ENCODE measurements at places on chromosomes 13 and 19.
A peak's percentile ranks its signal among the peaks of the same experiment; 100 is the strongest.

DNA sequence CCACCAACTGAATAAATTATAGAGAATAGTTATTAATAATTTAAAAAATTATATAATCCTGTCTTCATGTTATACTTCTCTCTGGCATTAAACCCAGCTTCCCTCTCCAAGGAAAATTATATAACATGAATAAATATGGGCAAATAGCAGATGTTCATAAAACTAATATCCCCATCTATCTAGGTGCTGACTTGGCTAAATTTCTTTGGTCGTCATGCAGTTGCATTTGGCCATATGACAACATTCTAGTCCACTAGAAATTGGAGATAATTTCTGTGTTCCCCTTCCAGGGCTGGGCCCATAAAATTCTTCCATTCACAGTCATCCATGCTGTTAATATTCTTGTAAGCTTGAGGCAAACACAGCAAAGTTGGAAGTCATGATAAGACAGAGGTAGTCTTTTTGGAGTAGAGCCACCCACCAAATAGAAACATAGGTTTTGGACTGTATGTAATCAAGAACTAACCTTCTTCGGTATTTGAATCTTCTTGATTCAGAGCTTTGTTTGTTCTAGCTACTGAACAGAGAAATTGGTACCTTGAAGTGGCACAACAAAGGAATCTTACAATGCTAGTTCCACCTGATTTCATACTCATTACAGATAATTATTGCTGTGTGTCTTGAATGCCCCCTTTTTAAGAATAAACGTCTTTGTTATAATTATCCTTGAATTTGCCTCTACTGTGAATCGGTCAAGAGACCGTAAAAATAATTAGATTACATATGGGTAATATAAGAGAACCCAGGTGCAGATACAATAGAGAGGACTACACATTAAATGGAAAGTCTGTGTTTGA, 678.5 kb upstream of the PCDH20 start:
- no peak for DNase-seq

- DNase-seq, result no peak
These were observed 170.0 kb upstream of the TSHZ3 start for GRCh38 chr19:31519256-31519655.

GRCh38 chr19:7970716-7971448, 27.4 kb upstream of the TIMM44 start:
- DNase-seq, result peak; percentile 23

DNA sequence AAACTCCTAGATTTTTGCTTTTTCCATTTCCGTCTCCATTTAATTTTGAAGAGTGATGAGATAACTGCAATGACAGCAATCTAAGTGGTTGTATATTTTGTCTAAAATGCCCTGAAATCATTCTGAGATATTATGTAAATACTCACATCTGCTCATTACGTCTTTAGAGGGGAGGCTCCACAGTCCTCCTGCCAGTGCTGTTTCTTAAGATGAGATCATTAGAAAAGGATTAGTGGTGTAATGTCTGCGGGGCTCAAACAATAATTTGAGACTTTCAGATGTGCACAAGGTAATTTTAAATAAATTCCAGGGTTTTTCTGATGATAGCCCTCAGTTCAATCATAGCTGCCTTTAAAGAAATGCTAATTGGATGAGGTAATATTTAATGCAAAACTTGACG, 437.9 kb downstream of the FOXO1 start:
- no peak for DNase-seq

- no peak for DNase-seq
These were observed 106.6 kb downstream of the RGCC start for GRCh38 chr13:41563984-41564365.

GRCh38 chr13:27927444-27928352, 7.9 kb downstream of the PDX1 start:
- no peak for DNase-seq

DNA sequence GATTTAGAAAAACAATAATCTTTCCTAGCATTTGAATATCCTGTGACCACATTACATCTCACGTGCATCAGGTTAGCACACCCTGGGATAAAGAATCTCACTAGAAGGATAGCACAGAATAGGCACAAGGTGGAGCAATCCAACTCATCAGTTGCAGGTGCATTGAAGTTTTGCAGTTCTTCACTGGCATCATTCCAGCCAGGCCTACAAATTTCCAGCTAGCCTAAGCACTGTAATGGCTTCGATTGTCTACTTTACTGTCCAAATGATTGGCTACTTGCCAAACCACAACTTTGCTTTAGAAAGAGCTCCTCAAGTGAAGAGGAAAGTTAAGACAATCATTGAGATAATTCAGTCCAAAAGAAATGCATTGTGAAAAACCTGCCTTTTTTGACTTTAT, 89.5 kb downstream of the SPRY2 start:
- peak; percentile 23 for DNase-seq

- no peak for DNase-seq
These were observed 178.6 kb downstream of the RBM26 start for GRCh38 chr13:79227418-79227817.

- DNase-seq, result no peak
These were observed 1.7 kb downstream of the DMPK start for GRCh38 chr19:45780448-45781213.

GRCh38 chr19:55647732-55648584, at the start of gene CCDC106:
TSS of gene CCDC106 (plus strand) at chr19:55648212. CDS start at chr19:55649047, 835 bp downstream.
- DNase-seq, result peak; percentile 76

- no peak for DNase-seq
These were observed 37.0 kb downstream of the CERS4 start for GRCh38 chr19:8245869-8246835.

DNA sequence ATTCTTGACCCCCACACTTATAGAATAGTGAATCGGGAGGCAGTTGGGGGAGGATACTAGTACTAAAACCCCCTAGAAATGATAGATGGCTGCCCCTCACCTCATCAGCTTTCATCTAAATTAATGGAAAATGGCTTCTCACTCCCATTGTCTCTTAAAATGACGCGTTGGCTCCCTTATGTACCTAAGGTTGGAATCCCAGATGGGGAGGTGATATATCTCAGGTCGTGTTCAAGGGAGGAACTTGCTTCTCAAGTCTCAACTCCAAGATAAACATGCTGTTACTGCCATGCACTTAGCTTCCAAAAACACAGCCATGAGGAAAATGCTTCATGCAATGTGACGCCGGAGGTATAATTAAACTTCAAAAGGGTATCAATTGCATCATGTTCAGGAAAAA, 18.8 kb upstream of the UBE2L5 start:
- no peak for DNase-seq

- DNase-seq, result peak; percentile 84
These were observed 314.2 kb downstream of the DLEU7 start for GRCh38 chr13:50529154-50529882.

- peak; percentile 25 for DNase-seq
These were observed 1.0 kb upstream of the BCAM start for GRCh38 chr19:44807652-44808462.

DNA sequence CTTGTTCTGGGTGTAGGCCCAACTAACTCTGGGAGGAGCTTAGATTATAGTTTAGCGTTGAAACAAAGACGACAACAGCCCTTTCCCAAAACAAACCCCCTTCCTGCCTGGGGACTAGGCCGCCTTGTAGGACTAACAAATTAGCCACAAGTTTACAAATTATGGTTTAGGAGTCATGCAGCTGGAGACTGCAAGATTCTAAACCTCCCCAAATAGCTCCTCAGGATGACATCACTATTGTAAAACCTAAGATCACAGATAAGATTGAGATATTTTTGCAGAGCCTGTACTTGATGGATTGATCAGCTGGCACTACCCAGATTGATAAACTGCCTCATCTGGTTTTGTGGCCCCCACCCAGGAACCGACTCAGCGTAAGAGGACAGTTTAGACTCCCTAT, 2.3 kb upstream of the SLC25A15 start:
- peak; percentile 34 for DNase-seq

DNA sequence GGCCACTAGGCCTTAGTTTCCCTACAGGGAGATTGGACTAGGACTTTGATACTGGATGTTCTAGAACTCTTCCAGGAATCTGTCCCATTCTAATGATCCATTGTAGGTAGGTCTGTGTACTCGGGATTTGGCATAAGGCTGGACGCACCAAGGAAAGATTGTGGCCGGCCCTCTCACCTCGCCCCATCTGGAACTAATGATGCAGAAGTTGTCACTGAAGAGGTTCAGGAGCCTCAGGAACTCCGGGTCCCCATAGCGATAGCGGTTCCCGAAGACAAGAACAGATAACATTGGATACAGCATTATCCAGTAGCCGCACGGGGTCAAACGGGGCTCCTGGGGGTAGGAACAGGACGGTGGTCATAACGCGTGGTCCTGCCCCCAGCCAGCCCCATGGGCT, 11.2 kb downstream of the EGLN2 start:
- no peak for DNase-seq

DNA sequence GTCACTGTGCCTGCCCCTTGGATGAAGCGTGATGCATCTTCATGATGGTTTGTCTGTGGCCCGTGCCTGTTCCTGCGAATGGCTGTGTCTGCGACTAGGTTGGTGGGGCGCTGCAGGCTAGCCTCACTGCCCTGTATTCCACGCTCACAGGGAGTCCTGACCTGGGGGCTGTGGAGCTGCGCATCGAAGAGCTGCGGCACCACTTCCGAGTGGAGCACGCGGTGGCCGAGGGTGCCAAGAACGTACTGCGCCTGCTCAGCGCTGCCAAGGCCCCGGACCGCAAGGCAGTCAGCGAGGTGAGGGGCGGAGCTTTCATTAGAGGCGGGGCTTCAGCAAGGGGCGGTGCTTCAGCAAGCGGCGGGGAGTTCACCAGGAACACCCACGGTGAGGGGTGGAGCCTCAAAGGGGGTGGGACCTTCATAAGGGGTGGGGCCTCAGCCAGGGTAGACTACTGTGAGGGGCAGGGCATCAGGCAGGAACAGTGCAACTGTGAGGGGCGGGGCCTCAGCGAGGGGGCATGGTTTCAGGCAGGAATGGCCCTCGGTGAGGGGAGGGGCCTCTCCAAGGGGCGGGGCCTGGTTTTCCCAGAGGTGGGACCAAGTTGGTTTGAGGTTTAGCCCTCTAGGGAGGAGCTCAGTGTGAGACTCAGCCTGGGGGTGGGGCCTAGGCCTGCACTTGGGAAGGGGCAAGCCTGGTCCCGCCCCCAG, 17.2 kb downstream of the PKN1 start:
- DNase-seq, result no peak

- peak; percentile 83 for DNase-seq
These were observed 12.7 kb upstream of the HNRNPL start for GRCh38 chr19:38862321-38863059.

- no peak for DNase-seq
These were observed 44.0 kb downstream of the FLT3 start for GRCh38 chr13:28056426-28056825.

GRCh38 chr13:20336761-20337160, 104.6 kb upstream of the GJB6 start:
- no peak for DNase-seq
